Activated CD4-positive, alpha-beta memory T cell treated with anti-CD3 and anti-CD28 coated beads, Interleukin-2, amount 10 ng/mL, durations not matched to agents 7 days and 5 days (primary cell): ENCODE measurements at places on chromosomes 13 and 19. TPM values are rescaled to one million over a fixed set of nuclear protein-coding genes. Genes with fewer than 3 reads are reported as not detected.

The ZNF846 gene
- 6.5 TPM for total RNA-seq

DNA sequence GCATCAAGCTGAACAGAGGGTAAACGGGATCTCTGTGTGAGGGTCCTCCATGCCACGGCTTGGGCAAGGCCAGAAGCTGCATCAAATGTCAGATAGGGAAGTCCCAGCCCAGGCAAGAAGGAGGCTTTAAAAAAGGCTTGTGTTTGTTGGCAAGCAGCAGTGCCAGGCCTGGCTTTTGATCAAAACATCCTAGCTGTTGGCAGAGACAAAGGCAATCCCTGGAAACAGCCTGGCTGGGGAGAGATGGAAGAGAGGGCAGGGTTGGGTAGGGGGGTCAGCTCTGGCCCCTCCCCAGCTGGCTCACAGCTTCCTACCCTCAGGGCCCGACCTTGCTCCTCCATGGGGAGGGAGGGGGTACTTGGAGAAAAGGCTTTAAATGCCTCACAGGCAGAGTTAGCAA is 61.8 kb upstream of the KCTD15 start:
- H3K36me3 ChIP-seq, result no peaks in the 10 kb centered on the region
- peaks cover 2% of the 10 kb centered on the region for H3K27me3 ChIP-seq
- H3K27ac ChIP-seq, result no peak overlapping the region
- DNase-seq, result no peak

DNA sequence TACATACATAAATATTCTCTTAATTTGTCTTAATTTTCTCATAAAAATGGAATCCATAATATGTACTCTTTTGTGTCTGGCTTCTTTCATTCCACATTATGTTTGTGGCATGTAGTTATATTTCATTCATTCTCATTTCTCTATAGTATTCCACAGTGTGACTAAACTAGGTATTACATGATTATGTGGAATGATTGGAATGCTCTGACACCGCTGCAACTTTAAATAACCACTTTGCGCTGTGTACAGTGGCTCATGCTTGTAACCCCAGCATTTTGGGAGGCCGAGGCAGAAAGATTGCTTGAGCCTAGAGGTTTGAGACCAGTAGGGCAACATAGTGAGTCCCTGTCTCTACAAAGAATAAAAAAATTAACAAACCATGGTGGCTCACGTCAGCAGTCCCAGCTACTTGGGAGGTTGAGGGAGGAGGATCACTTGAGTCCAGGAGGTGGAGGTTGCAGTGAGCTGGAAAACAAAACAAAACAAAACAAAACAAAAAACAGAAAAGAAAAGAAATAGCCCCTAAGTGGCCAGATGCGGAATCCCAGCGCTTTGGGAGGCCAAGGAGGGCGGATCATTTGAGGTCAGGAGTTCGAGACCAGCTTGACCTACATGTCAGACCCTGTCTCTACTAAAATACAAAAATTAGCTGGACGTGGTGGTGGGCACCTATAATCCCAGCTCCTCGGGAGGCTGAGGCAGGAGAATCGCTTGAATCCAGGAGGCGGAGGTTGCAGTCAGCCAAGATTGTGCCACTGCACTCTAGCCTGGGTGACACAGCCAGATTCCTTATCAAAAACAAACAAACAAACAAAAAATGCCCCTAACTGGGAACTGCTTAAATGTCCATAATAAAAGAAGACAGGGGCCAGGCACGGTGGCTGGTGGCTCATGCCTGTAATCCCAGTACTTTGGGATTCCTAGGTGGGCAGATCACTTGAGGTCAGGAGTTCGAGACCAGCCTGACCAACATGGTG is 8.0 kb upstream of the SAE1 start:
- peaks cover 2% of the 10 kb centered on the region for H3K27me3 ChIP-seq
- no peaks in the 10 kb centered on the region for H3K36me3 ChIP-seq
- H3K27ac ChIP-seq, result no peak overlapping the region
- no peak for DNase-seq
- peaks cover 7% of the 10 kb centered on the region for H3K4me1 ChIP-seq
- no peak overlapping the region for H3K4me3 ChIP-seq

- no peak overlapping the region for H3K4me3 ChIP-seq
- peaks cover 4% of the 10 kb centered on the region for H3K4me1 ChIP-seq
- H3K36me3 ChIP-seq, result peaks cover 9% of the 10 kb centered on the region
These were observed 27.7 kb downstream of the MLLT1 start for GRCh38 chr19:6252066-6252465.

DNA sequence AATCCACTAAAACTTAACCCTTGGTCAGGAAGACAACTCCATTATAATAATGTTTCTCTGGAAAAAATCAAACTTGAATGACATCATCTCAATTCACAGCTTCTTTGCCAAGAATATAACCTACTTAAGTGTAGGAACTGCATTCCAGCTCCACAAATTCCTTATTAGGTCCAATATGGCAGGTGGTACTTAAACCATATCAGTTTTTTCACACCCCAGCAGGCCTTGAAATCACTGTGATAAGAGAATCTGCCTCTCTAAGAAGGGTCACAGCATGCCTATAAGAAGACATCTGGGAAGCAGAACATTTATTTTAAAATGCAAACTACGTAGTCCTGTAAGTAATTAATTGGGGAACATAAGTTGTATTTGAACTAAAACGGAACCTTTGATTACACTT is 687.8 kb downstream of the DIAPH3 start:
- no peak overlapping the region for H3K4me3 ChIP-seq
- H3K36me3 ChIP-seq, result no peaks in the 10 kb centered on the region
- no peaks in the 10 kb centered on the region for H3K4me1 ChIP-seq
- H3K27me3 ChIP-seq, result peaks cover 6% of the 10 kb centered on the region

- no peaks in the 10 kb centered on the region for H3K4me1 ChIP-seq
- H3K36me3 ChIP-seq, result no peaks in the 10 kb centered on the region
- no peak overlapping the region for H3K4me3 ChIP-seq
These were observed 264.5 kb downstream of the MAB21L1 start for GRCh38 chr13:35211949-35212348.

- H3K27ac ChIP-seq, result no peak overlapping the region
- DNase-seq, result no peak
- no peaks in the 10 kb centered on the region for H3K27me3 ChIP-seq
- peaks cover 15% of the 10 kb centered on the region for H3K4me1 ChIP-seq
These were observed 26.1 kb downstream of the NFIC start for GRCh38 chr19:3392480-3392879.

DNA sequence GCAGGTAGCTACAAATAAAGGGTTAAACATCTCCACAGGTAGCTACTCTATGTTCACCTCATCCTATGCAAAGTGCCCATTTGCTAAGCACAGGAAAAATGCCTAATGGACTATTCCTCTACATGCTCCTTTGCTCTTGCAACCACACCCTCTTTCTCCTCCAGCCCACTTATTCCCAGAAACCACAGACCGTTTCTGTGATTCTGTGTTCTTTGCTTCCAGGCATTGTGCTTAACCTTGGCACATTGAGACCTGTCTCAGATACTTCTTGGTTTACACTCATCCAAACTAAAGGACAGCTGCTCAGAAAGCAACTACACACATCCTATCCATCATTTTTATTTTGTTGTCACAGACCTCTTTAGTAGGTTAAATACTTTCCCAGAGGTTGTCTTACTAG is 785.0 kb upstream of the MIR17HG start:
- H3K27me3 ChIP-seq, result no peaks in the 10 kb centered on the region
- no peak for DNase-seq
- H3K36me3 ChIP-seq, result no peaks in the 10 kb centered on the region
- H3K27ac ChIP-seq, result no peak overlapping the region
- no peaks in the 10 kb centered on the region for H3K4me1 ChIP-seq

- peaks cover 3% of the 10 kb centered on the region for H3K4me1 ChIP-seq
- DNase-seq, result no peak
- no peak overlapping the region for H3K27ac ChIP-seq
These were observed 858 bp upstream of the KCNRG start for GRCh38 chr13:50014386-50014785.
